ENCODE measurements at places on chromosomes 6 and 20.
A peak's percentile ranks its signal among the peaks of the same experiment; 100 is the strongest.

DNA sequence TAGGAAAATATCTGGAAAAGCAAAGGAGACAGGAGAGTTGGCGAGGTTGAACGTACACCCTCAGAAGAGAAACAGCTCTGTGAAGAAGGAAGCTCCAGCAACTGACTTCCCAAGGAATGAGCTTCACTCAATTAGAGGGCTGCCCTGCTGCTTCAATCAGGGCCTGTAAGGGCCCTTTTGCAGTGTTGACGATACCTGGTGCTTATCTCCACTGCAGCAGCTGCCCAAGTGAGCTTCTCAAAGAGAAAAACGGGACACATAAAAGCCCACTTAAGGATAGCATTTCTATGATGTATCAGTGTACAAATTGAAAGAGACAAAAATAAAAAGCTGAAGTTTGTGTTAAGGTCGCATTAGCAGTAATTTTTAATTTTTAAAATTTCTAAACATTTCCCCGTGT lies 16.4 kb downstream of the SEC63 start:
- no peak for DNase-seq

DNA sequence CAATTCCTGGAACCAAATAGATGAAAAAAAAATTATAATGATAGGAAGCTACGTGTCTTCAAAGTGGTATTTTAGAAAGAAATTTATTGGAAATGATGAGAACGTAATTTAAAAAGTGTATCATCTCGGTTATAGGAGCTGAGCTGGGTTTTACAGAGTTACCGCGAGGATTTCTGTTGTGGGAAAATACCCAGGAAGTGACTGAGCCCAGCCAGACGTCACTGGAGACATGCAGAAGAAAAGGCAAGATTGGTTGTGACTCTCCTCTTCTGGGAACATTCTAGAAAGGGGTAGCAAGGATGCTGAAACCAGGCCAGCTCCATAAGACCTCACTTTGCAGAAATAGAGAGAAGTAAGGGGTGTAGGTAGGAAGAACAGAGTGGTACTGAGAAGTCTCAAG lies 95.9 kb upstream of the ADGRF1 start:
- no peak for DNase-seq

- DNase-seq, result no peak
Observed at GRCh38 chr6:84280639-84281038, 53.2 kb upstream of the CEP162 start.

DNA sequence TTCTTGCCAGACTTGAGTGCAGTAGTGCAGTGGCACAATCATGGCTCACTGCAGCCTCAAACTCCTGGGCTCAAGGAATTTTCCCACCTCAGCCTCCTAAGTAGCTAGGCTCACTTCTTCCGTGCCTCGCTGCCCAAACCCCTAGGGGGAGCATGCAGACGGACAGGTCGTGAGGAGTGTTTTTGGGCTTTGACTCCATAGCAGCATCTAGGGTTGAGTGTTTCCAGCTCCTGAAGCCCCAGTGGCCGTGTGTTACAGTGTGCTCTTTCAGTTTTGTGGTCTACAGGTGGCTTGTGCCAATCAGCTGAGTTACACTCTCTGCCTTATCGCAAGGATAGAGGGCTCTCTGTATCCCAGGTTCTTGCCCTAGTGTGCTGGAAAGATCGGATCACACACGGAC lies 33.4 kb downstream of the NCOA3 start:
- DNase-seq, result no peak

DNA sequence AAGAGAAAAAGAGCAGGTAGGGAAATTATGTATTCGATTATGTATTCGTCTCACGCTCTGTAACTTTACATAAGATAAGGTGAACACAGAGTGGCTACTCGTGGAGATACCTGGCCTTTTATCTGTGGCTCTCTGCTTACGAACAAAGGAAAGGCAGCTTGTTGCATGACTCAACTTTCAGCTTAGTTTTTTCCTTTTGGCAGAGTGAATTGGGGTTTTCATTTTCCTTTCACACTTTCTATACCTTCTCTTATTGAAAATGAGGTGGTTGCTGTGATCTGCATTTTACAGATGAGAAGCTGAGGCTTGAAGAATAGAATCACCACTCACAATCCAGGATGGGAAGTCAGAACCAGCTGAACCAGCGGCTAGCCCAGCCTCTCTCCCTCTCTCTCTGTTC lies 13.3 kb upstream of the KCNK15 start:
- no peak for DNase-seq

DNA sequence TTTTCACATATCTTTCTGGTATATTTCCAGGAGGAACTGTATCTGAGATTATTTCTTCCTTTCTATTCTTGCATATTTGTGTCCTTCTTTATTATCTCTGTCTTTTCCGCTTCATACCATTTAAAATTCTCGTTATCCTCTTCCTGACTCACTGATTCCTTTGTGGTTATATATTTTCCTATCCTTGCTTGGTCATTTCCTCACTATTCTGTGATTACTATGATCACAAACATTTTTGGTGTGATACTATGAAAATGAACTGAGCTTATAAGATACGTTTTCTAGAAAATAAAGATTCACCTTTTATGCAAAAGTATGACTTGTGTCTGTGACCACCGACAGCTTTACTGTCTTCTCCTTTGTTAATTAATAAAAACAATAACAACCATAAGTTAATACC lies 26.5 kb upstream of the MYCT1 start:
- DNase-seq, result no peak

- no peak for DNase-seq
Observed at GRCh38 chr6:93194480-93194879, 224.9 kb downstream of the EPHA7 start.

DNA sequence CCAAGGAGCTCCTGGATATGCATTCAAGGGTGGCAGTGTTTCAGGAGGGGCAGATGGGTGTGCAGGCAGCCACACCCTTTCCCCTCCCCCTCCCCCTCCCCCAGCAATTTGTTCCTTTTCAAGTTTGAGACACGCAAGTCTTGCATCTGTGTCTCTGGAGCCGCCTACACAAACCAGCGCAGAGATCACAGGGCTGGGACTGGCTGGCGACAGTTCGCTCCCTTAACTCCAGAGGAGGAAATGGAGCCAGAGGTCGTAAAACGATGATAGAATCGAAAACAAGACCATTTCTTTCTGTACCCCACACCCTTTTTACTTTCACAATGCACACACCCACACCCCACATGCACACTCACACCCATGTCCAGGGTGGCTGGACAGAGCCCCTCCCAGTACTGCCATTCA lies 163.1 kb downstream of the LY86 start:
- DNase-seq, result no peak

DNA sequence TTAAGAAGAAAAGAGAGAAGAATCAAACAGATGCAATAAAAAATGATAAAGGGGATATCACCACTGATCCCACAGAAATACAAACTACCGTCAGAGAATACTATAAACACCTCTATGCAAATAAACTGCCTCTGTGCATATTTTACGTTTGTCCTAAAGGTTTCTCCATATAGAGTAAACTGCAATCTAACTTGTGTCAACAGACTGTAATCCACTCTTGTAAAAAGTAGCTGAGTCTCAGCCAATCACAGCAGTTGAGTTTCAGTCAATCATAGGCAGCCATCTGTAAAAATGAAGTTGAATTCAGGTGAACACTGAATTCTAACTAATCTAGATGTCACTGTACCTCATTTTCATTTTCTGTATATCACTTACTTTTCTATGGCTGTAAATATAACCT lies 112.2 kb upstream of the SYNCRIP start:
- no peak for DNase-seq

DNA sequence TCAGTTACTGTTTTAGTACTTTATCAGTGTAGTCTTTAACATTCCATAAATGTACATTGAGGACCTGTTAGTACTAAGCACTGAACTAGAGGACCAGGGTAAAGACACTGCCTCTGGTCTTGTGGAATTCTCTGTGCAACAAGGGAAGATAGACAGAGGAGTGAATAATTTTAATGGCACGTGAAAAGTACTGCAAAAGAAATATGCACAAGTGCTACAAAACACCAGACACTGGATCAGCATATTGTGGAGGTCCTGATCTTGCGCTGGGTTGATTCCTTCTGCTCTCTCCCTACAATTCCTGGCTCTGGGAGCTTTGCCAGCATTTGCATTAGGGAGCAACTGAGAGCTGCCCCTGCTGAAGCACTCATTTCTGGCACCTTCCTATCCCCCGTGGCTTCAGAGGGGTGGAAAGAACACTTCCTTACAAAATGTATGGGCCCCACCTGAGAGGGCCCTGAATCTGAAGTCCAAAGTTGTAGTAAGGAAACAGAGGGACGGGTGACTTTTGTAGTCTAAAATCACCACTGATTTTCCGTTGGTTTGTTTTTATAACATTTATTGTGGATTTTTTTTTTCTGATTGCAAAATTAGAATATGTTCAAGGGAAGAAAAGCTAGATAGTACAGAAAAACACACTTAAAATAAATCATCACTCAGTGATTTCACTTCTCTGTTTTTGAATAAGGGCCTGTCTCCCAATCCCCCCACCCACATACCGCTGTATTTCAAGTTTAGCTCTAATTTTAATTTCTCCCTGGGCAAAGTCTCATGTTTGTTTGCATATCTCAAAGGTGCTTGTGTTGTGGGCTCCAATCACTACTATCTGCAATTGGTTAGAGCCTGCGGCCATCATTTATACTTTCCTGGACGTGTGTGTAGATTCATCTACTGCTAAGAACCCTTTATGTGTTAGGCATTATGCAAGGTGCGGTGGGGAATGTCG lies 4.9 kb downstream of the PKIG start:
- DNase-seq, result no peak

DNA sequence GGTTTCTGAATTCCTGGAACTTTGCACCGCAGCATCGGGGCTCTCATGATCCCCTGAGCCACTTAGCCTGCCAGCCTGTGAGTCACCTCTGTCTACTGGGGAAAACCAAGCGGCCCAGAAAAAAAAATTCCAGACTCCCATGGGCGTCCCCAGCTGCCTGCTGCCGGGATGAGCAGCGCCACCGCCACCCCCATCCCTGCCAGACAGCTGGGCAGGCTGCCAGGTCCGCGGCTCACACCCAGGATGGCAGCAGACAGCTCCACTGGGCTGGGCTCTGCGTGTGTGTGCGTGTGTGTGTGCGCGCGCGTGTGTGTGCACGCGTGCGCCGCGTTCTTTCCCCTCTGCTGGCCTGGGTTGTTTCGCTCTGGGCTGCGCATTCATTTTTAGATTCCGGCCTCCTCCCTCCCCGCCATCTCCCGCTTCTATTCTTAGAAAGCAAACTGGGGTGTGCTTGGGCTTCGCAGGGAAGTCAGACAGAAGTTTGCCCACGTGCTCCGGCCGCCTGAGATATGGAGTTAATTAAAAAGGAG lies 38.9 kb upstream of the PMEPA1 start:
- peak; percentile 34 for DNase-seq

GRCh38 chr20:37288091-37288490 lies 1.4 kb upstream of the MANBAL start:
- no peak for DNase-seq

GRCh38 chr6:62202078-62202477 lies 83.9 kb downstream of the KHDRBS2 start:
- DNase-seq, result no peak

- no peak for DNase-seq
Observed at GRCh38 chr20:4989570-4989969, 11.7 kb downstream of the SLC23A2 start.

GRCh38 chr20:8867038-8867740 lies 201.7 kb upstream of the PLCB4 start:
- no peak for DNase-seq

- peak; percentile 54 for DNase-seq
Observed at GRCh38 chr20:17898548-17898994, 70.0 kb downstream of the SNX5 start.

- no peak for DNase-seq
Observed at GRCh38 chr20:13348311-13349234, 127.5 kb downstream of the ISM1 start.
